ENCODE measurements at places on chromosomes 7 and 10. TPM values are rescaled to one million over a fixed set of nuclear protein-coding genes. Genes with fewer than 3 reads are reported as not detected.

CPXM2 gene
- total RNA-seq: 122 TPM

LAMB4 gene
- 0.96 TPM for total RNA-seq

IDI1 gene
- 39.0 TPM for total RNA-seq

C10orf105 gene
- 0.48 TPM for total RNA-seq

STAG3 gene
- total RNA-seq: 1.9 TPM

RAB19 gene
- total RNA-seq: not detected

SNCG gene
- 5.3 TPM for total RNA-seq

C10orf62 gene
- 0.96 TPM for total RNA-seq

SLC26A3 gene
- total RNA-seq: 6.3 TPM

SPDYE9 gene
- total RNA-seq: 1.7 TPM

TMEM72 gene
- 2.2 TPM for total RNA-seq

HTR5A gene
- 0.96 TPM for total RNA-seq

Data from umbilical cord (tissue), 2 donors.